HuH-7 (cell line): ENCODE measurements at places on chromosomes 7 and 10.

DNA sequence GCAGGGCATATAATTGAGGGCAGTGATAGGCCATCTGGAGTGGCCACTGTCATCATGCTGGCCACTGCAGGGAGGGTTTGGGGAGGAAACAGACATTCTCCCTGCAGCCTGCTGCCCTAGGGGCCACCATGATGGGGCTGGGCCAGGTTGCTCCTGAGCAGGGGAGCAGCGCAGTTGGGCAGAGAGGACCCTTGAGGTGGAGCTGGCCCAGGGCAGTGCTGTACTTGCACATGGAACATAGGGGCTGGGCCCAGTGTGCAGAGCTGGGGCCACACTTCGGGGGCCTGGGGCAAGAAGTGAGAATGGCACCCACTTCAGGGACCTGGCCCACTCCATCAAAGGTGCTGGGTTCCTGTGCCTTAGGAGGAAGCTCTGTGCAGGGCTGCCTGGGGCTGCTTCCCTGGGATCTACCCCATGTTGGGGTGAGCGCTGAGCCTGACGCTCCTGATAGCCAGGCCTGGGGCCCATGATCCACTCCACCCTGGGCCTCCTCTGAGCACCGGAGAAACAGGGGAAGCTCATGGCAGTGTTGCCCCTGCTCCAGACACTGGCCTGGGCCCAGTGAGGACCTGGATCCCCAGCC, 21.3 kb upstream of the NUB1 start:
- DNase-seq = no peak

GRCh38 chr10:77713521-77714280, 76.1 kb upstream of the KCNMA1 start:
- no peak for DNase-seq

- DNase-seq = no peak
Measured at GRCh38 chr7:92797693-92798092, 38.7 kb downstream of the CDK6 start.

- no peak for DNase-seq
Measured at GRCh38 chr10:33732161-33732680, 397.8 kb upstream of the NRP1 start.

DNA sequence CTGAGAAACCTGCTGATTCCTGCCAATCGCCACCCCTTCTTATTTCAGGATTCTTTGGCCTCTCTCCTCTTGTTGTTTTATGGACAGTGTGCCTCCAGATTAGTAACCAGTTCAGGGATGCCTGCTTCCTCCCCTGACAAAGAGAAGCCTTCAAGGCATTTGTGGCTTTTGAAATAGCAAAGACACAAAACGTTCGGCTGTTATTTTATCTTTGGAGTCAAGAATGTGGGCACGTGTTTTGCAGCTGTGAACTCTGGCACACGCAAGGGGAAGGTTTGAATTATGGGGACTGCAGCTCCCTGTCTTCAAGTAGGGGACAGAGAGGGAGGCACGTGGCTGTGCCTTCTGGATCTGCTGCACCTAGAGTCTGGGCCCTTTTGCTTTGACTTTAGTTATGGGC, 157.9 kb upstream of the GRB10 start:
- DNase-seq = no peak

GRCh38 chr7:1659696-1660095, 10.4 kb upstream of the ELFN1 start:
- no peak for DNase-seq

GRCh38 chr10:70324339-70324861, 40.6 kb upstream of the NPFFR1 start:
- no peak for DNase-seq

GRCh38 chr10:2326411-2326810, 589.1 kb upstream of the ADARB2 start:
- DNase-seq = no peak

- DNase-seq = no peak
Measured at GRCh38 chr7:124790645-124791044, 25.1 kb upstream of the GPR37 start.

DNA sequence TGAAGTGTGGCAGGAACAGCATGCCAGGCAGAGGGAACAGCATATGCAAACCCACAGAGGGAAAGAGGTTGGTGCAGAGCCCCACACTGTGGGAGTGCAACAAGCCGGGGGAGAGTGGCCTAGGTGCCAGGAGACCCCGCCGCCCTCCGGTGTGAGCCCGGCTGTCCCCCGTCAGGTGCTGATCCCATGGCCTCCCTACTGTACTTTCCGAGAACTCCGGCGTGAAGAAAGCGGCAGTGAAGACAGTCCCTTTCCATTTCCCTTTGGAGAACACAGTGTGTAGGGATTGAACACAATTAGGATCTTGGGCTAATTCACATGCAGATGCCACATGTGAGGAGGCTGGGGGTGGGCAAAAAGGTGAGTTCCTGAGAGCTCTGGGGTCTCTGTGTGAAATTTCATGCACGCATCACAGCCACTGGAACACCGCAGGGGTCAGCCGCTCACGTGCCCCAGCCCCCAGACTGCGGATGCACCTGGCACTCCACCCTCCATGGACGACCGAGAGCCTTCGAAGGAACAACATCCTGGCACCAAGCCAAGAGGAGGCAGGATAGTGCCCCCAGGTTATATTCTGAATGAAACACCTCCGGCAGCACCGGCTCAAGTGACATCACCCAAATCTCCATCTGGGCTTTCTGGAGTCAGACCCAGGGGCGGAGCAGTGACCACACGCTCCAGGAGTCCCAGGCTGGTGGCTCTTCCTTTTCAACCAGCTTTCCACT, 82.1 kb upstream of the PPP2R2D start:
- no peak for DNase-seq
